Activated CD4-positive, alpha-beta T cell treated with anti-CD3 and anti-CD28 coated beads for 36 hours (primary cell): ENCODE measurements at places on chromosomes 7 and 10.

- DNase-seq, result no peak
Observed at GRCh38 chr10:69419096-69419743, 2.5 kb upstream of the TACR2 start.

GRCh38 chr7:24500599-24500998 is 72.7 kb upstream of the PALS2 start:
- DNase-seq, result no peak

DNA sequence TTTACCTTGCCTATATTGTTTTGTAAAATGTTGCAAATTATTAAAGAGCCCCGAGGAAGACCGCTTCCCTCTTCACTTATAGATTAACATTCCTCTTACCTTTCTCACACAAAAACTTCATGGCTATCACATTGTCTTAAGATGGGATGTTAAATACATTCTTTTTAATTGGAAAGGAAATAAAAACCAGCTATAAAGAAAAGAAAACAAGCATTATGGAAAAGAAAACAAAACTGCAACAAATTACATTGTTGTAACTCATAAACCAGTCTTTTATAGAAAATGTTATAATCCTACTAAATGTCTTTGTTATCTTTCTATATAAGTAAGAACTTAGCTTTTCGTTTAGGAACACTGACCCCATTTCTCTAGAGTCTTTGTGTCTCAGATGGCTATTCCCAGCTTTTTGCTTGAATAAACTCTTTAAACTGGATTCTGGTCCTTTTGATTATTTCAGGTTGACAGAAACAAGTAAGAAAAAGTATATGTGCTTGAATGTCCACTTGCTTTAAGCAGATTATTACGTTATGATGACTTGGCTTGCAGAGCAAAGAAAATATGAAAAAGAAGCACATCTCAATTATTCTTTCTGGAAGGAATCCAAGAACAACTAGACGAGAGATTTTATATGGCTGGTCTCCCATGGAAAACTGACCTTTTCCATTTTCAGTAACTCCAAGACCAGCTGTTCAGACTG is 128.2 kb downstream of the AKR1D1 start:
- DNase-seq, result no peak

DNA sequence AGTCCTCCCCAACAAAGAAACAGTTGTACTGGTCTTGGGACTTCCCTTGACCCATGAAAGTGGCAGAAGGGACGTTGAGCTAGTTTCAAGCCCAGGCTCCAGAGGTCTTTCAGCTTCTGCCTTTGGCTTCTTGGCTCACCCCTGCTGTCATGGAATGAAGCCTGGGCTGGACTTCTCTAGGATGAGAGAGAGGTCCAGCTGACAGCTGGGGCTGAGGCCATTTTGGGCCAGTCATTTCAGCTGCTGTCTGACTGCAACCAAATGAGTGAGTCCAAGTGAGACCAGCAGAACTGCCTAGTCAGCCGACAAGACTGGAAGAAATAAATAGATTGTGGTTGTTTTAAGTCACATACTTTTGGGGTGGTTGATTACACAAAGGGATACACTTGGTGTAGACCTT is 76.6 kb downstream of the TMEM178B start:
- DNase-seq, result no peak

- no peak for DNase-seq
Observed at GRCh38 chr7:47888371-47889265, 59.6 kb downstream of the PKD1L1 start.

- DNase-seq, result no peak
Observed at GRCh38 chr10:114855776-114856543, 34.4 kb downstream of the FHIP2A start.

GRCh38 chr7:146575903-146576302 is 459.3 kb downstream of the CNTNAP2 start:
- DNase-seq, result no peak

DNA sequence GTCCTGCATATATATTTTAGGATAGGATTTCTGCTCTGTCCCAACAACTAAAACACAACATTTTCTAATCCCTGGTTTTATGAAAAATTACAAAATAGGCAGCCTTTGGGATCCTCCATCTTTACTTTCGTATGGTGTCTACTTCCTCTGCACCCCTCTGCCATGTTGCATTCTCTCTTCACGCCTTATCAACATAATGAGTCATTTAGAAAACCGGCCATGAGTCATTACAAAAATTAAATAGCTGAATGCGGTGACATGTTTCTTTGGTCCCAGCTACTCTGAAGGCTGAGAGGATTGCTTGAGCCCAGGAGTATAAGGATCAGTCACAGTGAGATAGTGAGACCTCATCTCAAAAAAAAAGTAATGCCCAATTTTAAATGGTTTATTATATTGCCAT is 148.1 kb upstream of the CELF2 start:
- DNase-seq, result no peak

GRCh38 chr7:139645572-139646523 is 122.4 kb downstream of the CLEC2L start:
- DNase-seq, result peak; percentile 92

DNA sequence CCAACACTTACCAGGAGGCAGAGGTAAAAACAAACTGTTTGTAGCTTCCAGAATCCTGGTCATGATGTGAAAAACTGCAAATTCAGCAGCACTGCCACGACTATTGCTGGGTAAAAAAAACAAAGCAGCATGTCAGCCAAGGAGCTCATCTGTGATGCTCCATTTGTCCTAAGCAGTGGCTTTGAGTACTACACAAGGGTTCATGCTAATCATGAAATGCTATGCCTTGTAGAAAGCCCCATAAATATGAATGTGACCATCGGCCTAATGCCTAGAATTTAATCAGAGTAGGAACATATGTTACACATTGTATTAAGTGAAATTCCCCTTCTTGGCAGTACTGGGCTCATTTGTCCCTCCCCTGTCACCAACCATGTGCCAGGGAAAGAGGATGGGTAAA is 95.4 kb downstream of the GSAP start:
- DNase-seq, result no peak

DNA sequence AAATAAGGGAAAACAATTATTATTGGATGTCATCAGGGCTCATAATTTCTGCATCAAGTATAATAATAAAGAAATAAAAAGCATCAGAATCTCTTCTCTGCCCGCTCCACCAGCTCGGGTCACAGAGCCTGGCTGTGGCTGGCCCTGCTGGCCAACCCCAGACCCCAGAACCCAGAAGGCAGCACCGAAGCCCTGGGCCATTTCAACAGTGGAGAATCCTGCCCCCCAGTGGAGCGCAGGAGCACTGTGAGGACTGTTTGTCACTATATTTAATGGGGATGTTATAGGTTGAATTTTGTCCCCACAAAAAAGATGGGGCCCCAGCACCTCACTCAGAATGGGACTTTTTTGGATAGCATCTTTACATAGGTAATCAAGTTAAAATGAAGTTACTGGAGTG is 27.3 kb downstream of the DENND11 start:
- peak; percentile 30 for DNase-seq
